ENCODE measurements at places on chromosomes 4 and X.

DNA sequence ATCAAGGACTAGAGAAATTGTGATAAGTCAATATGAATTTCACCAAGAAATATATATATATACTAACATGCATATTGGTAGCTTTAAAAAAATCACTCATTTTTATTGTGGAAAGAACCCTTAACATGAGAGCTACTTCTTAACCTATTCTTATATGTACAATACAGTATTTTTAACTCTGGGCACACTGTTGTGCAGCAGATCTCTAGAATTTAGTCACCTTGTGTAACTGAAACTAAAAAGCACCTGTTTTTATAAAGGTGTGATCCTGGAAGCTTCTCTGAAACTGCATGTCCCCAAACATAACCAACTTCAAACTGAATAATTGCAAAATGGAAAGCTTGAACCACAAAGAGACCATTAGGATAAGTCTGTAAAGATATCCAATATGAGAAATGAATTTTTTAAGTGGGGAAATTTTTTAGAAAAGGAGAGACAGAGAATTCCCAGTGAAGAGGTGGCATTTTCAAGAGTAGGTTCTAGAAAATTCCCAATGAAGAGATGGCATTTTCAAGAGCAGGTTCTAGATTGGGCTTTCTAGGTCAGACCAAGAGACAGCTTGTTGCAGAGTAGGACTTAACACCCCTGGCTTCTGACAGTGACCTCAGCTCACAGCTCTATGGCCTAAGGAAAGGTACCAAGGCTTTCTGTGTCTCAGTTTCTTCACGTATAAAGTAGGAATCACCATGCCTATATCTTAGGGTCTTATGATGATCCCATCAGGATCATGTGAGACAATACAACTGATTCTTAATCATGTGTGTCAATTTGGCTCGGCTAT lies 22.0 kb upstream of the PPARGC1A start:
- DNase-seq: no peak

DNA sequence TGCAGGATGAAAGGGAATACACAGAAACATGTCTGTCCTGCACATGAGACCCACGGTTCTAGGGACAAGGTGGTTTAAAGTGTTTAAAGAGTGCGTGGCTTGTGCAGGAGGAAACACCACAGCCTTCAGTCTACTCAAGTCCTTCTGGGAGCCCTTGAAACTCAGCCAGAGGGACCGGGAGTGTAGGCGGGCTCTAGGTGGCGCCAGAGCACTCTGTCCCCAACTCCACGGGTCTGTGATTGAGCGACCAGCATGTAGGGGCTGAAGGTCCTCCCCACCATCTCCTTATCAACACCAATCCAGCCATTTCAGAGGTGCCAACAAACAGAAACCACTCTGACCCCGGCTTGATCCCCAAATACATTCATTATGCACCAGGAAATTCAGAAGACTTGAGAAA lies 82.0 kb upstream of the CLDN34 start:
- no peak for DNase-seq

DNA sequence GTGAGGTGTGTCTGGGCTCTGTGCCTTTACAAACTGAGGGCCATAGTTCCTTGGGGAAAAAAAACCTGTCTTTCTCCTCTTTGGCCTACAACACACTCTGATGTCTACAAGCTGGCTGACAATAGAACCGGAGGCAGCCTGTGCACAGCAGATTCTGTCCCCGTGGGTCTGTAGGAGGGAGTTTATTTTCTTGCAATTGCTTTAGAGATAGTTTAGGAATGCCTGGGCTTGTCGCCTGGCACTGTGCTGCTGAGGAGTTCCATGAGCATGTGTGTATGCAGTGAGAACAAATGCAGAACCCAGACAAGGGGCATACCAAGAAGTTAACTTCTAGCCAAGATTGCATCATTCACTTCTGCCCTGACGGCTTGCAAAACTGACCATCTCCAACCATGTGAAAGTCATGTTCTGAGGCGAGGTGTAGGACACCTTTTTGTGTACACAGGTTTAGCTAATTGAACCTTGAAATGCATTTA lies 54.1 kb downstream of the CCNI start:
- DNase-seq: no peak

- no peak for DNase-seq
These were observed 25.3 kb upstream of the CYBB start for GRCh38 chrX:37754516-37754915.

DNA sequence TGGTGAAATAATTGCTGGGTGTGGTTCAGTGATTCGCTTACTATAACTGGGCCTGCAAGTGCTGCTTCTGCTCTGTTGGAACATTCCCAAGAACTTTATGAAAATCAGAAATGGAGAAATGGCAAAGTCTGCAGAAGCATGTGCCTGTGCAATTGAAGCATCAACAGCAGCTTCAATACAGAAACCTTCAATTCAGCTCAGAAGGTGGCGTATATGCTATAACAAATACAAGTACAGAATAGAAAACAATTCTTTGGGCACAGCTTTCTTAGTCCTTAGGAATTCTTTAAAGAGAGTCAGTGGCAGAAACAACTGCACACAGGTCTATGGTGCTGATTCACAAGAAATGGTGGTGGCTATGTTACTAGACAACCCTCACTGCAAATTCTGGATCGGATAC lies 18.0 kb upstream of the PDHA2 start:
- no peak for DNase-seq

DNA sequence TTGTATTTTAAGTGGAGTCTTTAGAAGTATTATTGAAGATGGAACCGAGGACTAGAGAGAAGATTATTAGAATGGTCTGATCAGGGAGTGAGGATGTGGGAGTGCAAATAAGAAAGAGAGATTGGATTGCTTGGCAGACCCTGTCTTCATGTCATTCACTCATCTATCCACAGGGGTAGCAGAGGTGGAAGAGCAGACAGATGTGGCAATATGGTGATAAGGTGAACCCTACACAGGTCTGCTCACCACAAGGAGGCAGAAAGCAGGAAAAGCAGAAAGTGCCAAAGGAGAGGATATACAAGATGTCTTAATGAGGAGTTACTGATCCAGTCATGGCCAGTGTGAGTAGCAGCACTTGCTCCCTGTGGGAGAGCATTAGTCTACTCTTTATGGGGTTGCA lies 129.4 kb downstream of the MAGEE2 start:
- DNase-seq: no peak

GRCh38 chrX:64437218-64437617 lies 42.0 kb upstream of the MTMR8 start:
- no peak for DNase-seq

GRCh38 chrX:49269767-49270248 lies at the start of gene PPP1R3F:
Gene PPP1R3F, plus strand, starts transcription at chrX:49269793. Its CDS starts 77 bp downstream, at chrX:49269870.
- no peak for DNase-seq

DNA sequence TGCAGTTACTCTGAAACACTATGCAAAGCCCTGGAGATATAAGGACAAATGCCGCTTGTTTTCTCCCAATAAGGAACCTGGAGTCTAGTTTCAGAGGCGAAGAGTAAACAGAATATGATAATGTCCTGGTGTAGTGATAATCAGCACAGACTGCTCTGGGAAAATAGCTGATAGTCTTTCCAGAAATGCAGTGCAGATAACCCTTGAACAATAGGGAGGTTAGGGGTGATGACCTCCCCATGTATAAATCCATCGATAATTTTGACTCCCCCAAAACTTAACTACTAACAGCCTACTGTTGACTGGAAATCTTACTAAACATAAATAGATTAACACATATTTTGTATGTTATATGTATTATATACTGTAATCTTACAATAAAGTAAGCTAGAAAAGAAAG lies 1280.9 kb upstream of the TENM3 start:
- DNase-seq: no peak

- no peak for DNase-seq
These were observed 151.5 kb downstream of the PDLIM5 start for GRCh38 chr4:94603170-94603747.

- DNase-seq: no peak
These were observed 89.2 kb upstream of the EFHC2 start for GRCh38 chrX:44432641-44433040.

- no peak for DNase-seq
These were observed 45.7 kb upstream of the NDST4 start for GRCh38 chr4:115159141-115159540.

GRCh38 chr4:183984566-183984965 lies 79.5 kb downstream of the STOX2 start:
- DNase-seq: no peak

- no peak for DNase-seq
These were observed 5.6 kb downstream of the PDE5A start for GRCh38 chr4:119623025-119623424.

DNA sequence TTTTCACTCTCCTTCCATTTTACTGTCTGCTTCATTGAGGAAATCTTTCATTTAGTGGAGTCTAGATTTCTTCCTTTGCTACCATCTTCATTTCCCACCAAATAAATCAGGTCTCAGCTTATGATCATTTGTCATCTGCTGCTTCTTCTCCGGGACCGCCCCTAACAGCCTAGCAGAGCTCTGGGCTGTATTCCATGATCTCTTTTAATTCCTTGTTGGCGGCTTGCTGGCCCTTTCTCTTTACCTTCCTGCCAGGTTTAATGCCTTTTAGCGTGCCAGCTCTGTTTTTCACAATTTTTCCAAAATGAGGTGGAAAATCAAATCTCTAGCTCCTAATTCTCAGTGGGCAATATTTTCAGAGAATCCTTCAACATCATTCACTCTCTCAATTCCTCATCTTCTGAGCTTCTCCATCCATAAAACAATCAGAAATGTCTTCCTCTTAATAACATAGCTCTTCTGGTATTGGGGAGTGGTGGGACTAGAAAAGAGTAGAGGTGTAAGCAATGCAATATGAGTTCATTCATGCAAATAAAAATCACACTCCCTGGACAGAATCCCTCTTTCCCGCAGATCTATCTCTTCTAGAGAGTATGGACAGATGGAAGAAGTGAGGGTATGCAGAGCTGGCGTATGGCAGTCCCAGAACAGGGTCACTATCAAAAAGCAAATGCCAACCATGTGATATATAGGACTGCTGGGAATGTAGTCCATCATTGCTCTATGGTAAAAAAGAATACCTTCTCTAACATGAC lies 491.3 kb downstream of the KCNIP4 start:
- DNase-seq: no peak

- DNase-seq: no peak
These were observed 26.2 kb upstream of the PAGE3 start for GRCh38 chrX:55290963-55291362.

DNA sequence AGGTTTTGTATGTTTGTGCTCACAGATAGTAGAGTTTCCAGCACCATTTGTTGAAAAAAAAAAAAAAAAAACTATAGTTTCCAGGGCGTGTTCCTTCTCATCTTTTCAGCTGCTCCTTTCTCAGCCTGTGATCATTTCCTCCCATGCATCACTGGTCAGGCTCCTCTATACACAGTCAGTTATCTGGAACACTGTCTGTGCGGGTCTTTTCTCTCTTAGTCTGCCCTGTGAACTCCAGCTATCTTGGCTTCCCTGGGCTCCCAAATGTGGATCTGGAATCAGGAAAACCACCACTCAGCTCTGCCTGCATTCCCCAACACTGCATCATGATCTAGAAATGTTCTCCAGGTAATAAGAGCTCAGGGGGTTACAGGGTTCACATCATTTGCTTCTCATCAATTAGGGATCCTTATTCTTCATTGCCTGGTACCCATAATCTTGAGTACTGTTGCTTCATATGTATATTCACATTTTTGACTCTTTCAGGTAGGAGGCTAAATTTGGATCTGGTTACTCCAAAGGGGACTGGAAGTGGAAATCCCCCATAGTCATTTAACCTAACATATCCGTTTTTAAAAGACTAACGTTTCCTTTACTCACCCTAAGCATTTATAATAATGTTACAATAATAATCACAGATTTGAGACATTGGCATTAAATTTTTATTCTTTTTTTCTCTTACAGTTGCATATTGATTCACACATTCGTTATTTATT lies 221.8 kb upstream of the KLF3 start:
- DNase-seq: no peak

DNA sequence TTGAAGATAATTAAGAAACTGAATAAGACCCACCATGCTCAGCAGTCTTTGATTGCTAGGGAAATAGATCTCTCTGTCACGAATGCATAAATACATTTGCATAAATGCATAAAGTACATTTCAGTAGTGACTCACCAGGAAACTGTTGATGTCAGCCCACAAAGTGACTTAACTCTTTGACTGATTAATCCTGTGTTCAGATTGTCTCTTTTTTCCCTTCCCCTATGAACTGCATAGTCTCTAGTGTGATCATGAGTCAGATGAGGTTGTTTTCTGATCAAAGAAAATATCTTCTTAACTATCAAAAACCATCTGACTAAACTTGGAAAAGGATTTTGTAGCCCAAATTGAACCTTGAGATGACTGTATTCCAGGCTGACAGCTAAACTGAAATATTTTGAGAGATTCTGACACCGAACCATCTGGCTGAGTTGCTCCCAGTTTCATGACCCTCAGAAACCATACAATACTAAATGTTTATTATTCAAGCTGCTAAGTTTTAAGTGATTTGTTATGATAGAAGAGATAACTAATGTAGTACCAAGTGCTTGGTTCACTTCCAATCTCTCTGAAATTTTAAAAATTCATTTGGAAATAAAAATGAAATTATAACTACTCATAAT lies 1381.5 kb upstream of the AGA start:
- DNase-seq: no peak

- DNase-seq: no peak
These were observed 53.9 kb upstream of the HEPH start for GRCh38 chrX:66110112-66110511.

DNA sequence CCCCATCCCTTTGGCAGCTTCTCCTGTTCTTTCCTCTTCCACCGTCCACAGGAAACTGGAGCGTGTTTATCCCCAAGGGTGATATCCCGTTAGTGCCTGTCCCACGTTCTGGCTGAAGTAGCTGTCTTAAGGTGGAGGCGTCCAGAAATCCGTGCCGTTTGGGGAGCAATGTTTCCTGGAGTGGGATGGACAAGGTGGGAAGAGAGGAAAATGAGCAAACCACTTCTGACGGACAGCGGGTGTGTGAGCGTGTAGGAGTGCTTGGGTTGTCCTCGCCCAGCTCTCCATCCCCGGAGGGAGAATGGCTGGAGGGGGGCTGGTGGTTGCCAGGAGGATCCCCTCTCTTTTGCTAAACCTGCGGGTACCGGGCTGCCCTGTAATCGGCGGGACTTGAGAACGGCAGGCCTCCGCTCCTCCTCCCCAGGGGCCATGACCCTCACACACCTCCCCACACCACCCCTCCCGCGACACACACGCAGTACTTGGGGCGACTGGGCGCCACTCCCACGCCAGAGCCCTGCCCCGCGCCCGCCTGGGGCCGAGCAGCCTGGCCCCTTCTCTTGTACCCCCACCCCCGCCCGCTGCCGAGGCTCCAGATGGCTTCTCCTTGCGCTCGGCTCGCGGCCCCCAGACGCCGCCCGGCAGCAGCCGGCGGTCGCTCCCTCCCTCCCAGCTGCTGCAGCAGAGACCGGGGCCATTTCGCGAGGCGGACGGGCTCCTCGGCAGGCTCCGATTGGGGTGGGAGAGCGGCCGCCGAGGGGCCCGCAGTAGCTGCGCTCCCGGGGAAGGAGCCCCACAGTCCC lies 13.9 kb upstream of the PRDM8 start:
- DNase-seq: peak; percentile 17

DNA sequence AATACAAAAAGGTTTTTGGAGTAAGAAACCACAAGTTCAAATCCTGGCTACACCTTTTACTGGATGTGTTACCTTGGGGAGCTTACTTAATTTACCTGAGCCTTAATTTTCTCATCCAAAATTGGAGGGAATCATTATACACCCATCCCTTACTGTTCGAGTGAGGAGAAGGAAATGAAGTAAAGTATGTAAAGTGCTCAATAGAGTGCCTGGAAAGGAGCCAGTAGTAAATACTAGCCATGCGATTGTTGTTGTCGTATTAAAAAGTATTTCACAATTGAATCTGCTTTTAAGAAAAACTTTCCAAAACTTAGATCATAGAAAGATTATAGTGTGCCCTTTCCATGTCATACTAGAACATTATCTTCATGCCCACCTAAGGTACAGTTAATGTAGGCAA lies 124.5 kb downstream of the ATXN3L start:
- no peak for DNase-seq

- no peak for DNase-seq
These were observed 8.7 kb downstream of the C1QTNF7 start for GRCh38 chr4:15436513-15436912.

All from stimulated activated CD8-positive, alpha-beta memory T cell treated with anti-CD3 and anti-CD28 coated beads, Interleukin-4, amount 100 ng/mL, for 1 hour (primary cell).